Stimulated activated CD4-positive, alpha-beta T cell treated with anti-CD3 and anti-CD28 coated beads, Interleukin-4, amount 100 ng/mL, for 4 hours (primary cell): ENCODE measurements at places on chromosomes 1 and 21.

GRCh38 chr1:86757272-86757984 is 53.1 kb downstream of the SH3GLB1 start:
- no peak for DNase-seq

GRCh38 chr1:177871613-177872307 is 98.1 kb downstream of the SEC16B start:
- no peak for DNase-seq

DNA sequence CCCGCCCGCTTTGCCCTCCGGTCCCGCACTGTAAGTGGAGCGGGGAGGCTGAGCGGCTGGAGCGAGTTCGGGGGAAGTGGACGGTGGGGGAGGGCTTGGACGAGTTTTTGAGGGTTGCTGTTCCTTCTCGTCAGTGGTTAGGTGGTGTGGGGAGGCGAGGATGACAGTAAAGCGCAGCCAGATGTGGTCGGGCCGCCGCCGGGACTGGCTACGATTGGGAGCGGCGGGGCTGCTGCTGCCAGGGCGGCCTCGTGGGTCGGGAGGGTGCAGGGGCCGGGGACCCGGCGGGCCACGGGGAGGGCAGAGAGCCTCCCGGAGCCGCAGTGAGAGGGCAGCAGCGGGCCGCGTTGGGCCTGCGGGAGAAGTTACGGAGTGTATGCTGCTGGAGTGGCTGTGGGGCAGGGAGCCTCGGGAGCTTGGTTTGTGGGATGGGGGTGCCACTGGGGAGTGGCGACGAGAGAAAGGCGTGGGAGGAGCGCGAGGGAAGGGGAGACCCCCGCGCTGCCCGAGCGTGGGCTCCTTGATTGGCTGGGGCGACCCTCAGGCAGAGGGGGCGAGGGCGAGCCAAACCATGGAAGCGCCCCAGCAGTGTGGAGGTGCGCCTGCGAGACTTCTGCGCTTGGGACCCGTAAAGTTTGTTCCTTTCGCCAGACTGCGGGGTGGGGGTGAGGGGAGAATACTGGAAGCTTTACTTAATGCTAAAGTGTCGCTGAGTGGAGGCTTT is 2.1 kb downstream of the ADGRL2 start:
- DNase-seq, result no peak

GRCh38 chr1:84583648-84584047 is 9.4 kb upstream of the CTBS start:
- no peak for DNase-seq

DNA sequence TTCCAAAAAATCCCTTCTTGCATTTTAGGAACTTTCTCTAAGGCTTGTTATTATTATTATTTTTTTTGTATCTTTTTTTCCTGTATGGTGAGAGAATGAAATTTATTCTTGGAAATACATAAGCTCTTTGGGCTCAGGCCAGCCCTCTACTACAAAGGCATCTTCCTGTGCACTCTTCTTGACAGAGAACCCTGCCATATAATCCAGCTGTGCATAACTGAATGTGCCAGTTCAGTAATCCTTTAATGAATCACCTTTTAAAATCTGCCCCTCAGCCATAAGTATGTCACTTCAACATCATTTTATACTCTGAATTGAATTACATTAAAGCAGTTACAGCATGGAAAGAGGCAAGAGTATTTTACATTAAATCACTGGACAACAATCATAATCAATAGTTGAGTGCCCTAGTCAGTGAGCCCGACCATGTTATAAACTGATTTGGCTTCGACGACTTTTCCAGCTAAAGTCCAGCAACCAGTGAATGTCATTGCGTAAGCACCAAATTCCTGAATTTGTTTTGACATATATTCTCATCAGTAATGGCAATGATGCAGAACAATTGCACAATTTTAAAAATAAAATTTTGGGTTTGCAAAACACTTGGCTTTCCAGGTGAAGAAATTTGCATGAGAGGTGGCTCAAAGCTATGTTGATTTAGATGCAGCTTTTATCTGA is 59.2 kb upstream of the KCNK2 start:
- no peak for DNase-seq

DNA sequence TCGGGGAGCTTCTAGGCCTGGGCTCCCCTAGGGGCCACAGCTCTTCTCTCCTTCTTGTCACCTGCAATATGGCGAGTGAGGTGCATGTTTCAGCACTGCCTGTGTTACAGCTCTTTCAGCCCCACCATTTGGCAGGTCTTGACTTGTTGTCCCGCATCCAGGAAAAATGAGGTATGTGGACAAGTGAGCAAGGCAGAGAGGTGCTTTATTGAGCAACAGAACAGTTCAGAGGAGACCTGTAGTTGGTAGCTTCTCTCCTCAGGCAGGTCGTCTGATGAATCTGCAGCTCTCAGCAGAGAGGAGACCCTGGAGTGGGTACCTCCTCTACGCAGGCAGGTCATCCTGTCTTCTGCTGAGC is 208.2 kb upstream of the USP25 start:
- no peak for DNase-seq

DNA sequence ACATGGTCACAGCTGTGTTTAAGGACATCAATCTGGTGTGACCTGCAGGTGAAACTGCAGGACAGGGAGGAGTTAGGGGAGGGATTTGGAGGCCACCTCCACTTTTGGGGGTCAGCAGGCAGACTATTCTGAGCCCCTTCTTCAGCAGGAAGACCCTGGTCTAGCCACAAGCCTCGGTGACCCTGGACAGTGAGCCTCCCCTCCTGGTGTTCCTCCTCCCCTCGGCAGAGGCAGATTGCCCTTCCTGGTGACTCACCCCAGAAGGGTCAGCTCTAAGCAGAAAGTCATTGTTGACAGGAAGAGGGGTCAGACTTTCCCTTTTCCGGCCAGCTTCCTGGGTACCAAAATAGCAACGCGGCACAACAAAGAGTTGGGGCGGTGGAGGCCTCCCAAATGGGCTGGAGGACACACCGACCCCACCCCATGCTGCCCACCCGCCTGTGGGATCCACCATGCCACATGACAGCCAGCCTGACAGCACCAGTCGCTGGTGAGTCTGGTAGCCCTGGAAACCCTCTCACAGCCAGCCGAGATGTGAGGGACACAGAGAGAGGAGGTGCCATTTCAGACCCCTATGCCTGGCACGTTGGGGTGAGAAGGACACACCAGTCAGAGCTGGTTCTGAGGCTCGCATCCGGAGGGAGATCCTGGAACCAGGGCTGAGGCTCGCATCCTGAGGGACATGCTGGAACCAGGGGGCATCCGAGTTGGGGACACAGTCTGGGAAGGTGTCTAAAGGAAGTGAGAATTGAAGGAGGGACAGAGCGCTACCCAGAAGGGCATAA is 14.7 kb upstream of the CSF1 start:
- DNase-seq, result no peak

GRCh38 chr1:225908773-225909172 is 15.3 kb downstream of the PYCR2 start:
- DNase-seq, result no peak

DNA sequence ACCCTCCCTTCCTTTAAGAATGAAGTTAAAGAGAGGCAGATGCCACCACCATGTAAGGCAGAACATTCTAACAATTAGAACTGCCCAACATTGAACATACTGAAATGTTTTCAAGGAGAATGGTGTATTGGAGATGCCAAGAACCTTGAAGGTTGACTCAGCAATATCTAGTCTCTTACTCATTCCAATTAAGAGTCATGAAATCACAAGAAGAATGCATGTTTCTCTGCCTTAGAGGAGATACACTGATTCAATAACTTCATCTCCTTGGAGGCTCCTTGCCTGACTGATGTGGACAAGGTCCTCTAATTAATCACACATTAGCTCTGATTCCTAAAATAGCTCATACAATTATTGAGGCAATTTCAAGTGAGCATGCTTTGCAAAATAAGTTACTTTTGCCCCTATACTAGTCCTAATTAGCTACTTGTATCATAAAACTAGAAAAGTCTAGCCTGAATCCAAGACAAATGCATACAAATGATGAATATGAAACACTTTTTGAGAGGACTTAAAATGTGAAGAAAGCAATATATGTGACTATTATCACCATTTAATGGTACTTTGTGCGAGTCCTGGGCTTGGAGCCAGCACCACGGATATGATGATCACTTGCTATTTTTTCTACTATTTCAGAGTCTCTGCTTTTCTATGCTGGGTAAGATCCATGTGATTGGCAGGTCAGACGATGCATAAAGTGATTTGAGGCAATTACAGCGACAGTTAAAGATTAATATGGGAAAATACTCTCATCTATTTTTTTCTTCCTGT is 114.5 kb downstream of the DSCAM start:
- DNase-seq, result no peak

DNA sequence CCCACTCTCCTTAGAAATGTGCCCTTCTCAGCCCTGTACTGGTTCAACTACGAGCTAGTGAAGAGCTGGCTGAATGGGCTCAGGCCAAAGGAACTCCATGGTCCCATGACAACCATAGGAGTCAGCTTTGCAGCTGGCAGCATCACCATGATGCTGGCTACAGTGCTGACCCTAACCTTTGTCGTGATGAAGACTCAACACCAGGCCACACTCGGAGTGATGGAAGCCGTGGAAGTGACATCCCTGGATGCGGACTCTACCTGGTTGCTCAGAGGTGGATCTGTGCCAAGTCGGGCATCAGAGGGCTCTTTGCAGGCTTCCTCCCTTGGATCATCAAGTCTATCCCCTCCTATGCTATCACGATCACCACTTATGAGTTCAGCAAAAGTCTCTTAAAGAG is 11.6 kb downstream of the KDM5B start:
- DNase-seq, result no peak

- no peak for DNase-seq
Measured at GRCh38 chr1:66938613-66939012, 13.8 kb downstream of the MIER1 start.

DNA sequence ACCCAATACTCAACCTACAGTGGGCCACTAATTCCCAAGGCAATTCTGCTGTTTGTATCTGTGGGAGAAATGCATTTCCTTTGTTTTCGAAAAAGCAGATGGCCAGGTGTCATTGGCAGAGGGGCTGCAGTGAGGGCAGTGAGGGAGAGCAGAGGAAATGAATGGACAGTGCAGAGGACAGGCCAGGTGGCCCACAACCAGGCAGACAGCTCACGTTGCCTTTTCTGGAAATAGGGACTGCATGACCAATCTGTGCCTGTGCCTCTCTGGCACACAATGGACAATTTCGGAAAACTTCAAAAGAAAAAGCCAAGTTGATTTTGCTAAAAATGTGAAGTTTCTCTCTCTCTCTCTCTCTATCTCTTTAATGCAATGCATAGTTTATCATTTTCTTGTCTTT is 52.6 kb upstream of the ETS2 start:
- no peak for DNase-seq

GRCh38 chr21:35624901-35625300 is 435.4 kb downstream of the SETD4 start:
- DNase-seq, result no peak

DNA sequence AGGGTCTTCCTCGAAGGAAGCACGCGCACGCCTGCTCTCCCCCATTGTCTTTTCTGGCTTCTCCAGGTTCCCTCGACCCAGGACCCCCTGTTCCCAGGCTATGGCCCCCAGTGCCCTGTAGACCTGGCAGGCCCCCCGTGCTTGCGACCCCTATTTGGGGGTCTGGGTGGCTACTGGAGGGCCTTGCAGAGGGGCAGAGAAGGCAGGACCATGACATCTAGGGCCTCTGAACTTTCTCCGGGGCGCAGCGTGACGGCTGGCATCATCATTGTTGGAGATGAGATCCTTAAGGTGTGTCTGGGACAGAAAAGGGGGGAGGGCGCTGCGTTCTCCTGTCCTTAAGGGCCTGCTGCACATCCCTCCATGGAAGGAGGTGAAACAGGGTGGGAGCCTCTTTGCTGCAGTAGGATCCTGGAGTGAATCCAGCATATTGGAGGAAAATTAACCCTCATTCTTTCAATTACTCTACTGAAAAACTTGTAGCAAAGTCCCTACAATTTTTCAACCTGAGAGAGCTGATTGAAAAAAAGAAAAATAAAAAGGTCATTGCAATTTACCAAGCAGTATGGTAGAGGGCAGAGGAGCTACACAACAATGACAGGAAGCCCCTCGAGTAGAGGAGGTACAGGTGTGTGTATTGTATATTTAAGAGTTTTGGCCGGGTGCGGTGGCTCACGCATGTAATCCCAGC is 777 bp downstream of the FLAD1 start:
- DNase-seq, result no peak

GRCh38 chr1:79373481-79374125 is 367.1 kb upstream of the ADGRL4 start:
- no peak for DNase-seq

- DNase-seq, result no peak
Measured at GRCh38 chr1:248918131-248918530, 12.1 kb downstream of the PGBD2 start.

GRCh38 chr1:216616425-216616824 is 106.8 kb downstream of the ESRRG start:
- DNase-seq, result no peak

DNA sequence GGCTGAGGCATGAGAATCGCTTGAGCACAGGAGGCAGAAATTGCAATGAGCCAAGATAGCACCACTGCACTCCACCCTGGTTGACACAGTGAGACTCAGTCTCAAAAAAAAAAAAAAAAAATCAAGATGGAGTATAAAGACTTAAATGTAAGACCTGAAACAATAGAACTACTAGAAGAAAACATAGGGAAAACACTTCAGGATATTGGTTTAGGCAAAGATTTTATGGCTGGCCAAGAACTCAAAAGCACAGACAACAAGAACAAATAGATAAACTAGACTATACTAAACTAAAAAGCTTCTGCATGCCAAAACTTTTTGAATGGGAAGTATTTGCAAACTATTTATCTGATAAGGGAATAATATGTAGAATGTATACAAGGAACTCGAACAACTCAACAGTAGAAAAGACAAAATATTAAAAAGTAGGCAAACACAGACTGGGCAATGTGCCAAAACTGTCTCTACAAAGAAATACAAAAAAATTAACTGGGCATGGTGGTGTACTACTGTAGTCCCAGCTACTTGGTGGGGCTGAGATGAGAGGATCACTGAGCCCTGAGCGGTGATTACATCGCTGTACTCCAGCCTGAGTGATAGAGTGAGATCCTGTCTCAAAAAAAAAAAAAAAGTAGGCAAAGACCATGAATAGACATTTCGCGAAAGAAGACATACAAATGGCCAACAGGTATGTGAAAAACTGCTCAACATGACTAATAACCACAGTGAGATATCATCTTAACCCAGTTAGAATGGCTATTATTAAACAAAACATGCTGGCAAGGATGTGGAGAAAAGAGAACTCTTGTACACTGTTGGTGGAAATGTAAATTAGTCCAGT is 25.3 kb downstream of the DTL start:
- DNase-seq, result no peak

- no peak for DNase-seq
Measured at GRCh38 chr1:161274874-161275273, 16.3 kb downstream of the PCP4L1 start.

GRCh38 chr1:6969762-6970161 is 184.5 kb downstream of the CAMTA1 start:
- no peak for DNase-seq

DNA sequence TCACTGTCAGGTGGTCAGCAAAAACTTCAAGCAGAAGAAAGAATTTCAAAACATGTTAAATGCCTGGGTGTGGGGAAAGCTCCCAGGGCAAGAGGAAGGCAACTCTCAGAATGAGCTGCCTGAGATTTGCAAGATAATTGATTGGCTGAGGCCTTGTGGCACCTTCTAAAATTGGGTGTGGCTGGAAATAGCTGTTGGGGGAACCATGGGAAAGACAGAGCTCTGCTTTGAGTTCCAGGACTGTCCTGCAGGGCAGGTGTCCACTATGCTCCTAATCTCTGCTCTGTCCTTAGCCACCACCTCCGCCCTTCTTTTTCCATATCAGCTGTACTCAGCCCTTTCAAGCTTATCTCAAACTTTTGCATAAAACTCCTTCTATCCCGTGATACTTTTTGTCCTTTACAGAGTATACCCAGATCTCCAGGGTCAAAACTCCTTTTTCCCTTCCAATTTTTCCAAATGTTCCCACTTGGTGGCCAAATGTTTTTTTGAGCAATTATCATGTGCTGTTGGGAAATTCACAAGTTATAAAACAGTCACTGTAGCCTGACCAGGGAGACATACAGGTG is 23.8 kb upstream of the PPP2R5A start:
- DNase-seq, result no peak
